ENCODE measurements at places on chromosomes 5 and 9.

GRCh38 chr9:112774006-112774996 is 23.7 kb downstream of the SNX30 start:
- no peak for DNase-seq

DNA sequence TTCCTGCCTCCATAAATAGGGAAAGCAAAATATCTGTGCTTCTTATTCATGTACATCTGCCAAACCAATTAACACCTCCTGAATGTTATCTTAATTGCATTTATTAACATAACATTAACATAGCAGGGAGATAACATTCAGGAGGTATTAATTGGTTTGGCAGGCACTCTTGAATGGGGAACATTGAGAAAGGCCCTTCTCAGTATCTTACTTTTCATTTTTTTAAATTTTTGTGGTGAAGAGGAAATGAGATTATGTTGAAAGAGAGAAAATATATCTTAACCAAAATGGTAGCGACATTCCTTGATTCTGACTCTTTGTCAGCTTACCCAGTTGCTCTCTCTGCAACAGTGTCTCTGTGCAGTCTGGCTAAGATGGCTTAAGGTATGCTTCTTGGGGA is 100.4 kb upstream of the TLE1 start:
- no peak for DNase-seq

GRCh38 chr5:154418344-154418820 is 27.4 kb upstream of the SAP30L start:
- no peak for DNase-seq

DNA sequence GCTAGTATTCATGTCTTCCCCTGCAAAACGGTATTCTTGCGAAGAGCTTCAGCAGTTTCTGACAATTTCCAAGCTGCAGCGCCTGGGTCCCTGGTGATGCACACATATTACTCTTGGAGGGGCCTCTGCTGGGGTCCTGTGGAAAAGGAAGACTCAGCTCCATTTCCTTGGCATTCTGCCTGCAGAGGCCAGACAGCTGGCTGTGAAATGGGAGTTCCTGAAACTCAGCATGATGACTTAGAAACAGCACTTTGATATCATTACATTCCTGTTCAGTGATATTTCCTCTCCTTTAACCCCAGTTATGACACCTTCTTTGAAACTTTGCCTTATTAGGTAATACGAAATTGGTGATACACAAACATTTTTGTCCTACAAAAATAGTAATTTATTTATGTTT is 98.5 kb downstream of the APBA1 start:
- DNase-seq = no peak

GRCh38 chr5:3886524-3887451 is 291.2 kb downstream of the IRX1 start:
- DNase-seq = no peak

DNA sequence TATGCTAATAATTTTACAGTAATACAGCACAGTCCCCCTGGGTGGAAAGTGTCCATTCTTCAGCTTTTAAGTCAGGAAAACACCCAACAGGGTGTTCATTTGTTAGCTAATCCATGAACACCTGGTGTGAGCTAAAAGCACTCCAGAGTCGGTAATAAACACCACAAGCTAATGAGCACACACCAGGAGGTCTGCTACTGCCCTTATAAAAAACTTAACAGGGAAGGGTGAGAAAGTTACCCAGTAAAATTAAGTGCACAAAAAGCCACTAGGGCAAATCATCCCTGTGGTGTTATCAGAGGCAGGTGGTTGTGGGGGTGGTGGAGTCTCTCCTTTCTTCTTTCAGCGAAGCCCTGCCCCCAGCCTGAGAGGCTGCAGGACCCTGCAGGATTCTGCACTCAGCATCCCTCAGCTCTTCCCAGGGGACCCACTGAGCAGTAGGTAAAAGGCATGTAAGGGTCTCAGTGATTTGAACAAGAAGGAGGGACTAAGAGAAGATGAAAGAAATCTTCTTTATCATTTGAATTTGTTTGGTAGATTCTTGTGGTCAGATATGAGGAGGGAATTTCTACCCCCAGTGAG is 14.4 kb downstream of the GDNF start:
- DNase-seq = no peak

GRCh38 chr5:124160265-124160664 is 586.2 kb downstream of the ZNF608 start:
- DNase-seq = no peak

- no peak for DNase-seq
Measured at GRCh38 chr5:6583049-6583880, 49.6 kb downstream of the NSUN2 start.

GRCh38 chr5:7420510-7421280 is 24.8 kb downstream of the ADCY2 start:
- DNase-seq = no peak

DNA sequence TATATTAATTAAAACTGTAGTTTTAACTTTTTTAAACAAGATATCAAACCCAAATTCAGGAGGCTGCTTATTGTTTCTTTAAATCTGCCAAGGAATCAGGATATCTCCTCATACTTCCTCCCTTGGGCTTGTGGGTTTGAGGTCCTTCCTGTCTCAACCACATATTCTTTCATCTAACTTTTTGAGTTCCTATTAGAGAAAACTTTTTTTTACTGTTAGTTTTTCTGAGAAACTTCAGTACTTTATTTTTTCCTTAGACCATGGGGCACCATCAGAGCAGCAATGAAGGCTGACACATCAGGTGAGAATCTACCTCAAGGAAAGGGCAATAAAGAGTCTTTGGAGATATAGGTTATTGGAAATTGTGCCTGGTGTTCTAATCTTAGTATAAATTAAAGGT is 56.7 kb downstream of the TSSK1B start:
- no peak for DNase-seq

DNA sequence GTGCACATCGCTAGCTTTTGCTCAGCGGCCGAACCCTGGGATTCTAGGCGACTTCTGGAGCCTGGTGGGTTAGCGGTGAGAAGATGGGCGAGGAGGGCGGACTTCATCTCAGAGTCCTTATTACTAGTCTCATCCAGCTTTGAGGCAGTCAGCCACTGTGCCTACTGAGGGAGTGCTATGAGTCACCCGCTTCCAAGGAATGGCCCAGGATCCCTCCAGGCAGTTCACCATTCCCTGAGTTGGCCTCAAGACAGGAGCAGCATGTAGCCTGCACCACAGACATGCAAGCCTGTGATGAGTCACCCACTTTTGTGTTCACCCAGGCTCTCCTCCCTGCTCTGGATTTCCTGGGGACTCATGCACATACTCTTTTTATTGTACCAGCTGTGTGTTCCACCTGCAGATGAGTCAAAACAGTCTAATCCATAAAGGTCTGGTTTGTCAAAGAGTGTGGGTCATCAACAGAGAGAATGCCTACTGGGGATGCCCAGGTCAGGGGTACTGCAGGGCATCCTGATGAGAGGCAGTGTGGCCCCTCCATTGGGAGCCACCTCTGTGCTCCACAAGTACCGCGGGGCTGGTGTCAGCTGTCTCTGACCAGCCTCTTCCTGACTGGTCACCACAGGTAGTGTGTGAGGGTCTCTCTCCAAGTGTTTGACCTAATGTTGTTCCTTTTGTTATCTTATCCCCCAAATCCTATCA is 20.2 kb downstream of the SLC22A5 start:
- DNase-seq = peak; percentile 93

DNA sequence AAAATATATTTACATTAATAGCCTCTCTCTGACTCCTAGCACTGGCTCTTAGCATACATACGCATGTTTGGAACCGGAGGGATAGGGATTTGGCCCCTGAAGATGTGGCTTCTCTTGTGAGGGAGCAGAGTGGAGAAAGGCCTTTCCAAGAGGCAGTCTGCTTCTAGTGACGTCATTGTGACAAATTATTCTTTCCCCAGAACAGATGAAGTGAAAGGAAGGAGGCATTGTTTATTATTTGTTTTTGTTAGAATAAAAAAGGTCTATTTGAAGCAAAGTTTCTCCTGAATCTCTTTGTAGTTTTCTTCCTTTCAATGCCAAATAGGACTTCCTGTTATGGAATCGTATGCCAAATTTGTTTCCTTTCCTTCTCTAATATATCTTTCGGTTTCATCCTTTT is 361.6 kb downstream of the ICE1 start:
- DNase-seq = no peak

DNA sequence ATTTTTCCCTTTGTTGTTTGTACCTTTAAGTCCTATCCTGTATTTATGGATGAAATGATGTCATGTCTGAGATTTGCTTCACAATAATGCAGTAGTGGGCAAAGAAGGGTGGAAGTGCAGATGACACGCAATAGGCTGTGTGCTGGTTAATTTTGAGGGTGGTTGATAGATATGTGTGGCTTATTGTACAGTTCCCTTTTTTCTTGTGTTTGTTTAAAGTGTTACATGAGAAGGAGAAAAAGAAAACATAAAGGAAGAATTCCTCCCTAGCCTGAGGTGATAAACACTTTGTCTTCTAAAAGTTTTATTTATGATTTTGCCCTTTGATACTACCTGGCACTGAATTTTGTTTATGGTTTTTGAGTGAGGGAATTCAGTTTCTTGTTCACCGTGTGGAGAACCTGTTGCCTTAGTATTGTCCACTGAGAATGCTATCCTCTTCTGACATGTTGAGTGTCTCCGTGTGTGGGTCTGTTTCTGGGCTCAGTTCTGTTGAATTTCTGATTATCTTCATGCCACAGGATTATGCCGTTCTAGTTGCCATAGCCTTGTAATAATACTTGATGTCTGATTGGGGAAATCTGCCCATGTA is 52.3 kb upstream of the FAM120AOS start:
- no peak for DNase-seq

GRCh38 chr5:53582225-53582624 is 21.8 kb downstream of the NDUFS4 start:
- DNase-seq = no peak

Measured in COLO829 (cell line).